ENCODE measurements at places on chromosomes 5 and 9.

GRCh38 chr5:154860123-154860522 lies 1.7 kb downstream of the CNOT8 start:
- DNase-seq, result no peak

DNA sequence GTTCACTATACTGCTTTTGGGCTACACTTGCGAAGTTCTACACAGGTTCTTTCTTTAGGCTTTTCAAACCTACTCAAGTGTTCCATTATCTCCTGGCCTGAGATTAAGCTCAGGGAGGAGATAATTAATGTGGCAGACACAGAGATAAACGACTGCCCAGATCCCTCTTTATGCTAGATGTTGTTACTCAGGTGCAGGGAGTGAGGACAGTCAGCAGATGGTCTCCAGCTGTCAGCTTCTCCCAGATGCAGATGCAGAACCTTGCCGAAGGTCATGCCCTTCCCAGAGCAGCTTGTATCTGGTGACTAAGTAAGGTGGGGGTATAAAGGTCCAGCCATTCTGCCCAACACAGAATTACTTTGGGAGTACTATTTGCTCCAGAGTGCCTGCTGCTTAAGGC lies 166.2 kb downstream of the ZNF462 start:
- no peak for DNase-seq

DNA sequence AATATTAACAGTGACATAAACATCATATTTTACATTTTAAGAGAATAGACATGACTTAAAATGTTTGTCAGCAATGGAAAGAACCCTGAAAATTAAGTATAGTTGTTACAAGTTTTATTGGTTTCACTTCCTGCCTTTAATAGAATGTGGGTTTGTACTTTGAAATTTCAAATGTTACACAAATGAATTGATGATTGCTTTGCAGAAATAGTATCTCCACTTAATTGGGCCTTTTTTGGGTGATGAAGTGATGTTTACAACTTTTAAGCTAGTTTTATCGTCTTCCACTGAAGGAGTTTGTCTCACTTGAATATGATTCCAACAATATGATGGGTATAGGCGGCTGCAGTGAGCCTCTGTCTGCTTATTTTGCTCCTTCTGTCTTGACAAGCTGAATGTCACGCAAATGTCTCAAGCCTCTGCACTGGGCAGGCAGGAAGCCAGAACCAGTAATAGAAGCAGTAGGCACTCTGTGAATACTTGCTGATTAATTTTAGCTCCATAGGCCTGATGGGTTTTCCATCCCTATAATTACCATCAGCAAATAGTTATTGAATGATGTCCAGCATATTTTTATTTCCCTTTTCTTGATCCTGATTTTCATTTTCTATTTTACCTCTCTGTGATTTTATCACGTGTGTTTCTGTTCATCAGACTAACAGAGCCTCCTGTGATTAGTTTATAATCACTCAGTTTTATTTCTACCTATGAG lies 10.6 kb upstream of the NR3C1 start:
- no peak for DNase-seq

- DNase-seq, result no peak
These were observed 19.4 kb downstream of the DTWD2 start for GRCh38 chr5:118968925-118969375.

DNA sequence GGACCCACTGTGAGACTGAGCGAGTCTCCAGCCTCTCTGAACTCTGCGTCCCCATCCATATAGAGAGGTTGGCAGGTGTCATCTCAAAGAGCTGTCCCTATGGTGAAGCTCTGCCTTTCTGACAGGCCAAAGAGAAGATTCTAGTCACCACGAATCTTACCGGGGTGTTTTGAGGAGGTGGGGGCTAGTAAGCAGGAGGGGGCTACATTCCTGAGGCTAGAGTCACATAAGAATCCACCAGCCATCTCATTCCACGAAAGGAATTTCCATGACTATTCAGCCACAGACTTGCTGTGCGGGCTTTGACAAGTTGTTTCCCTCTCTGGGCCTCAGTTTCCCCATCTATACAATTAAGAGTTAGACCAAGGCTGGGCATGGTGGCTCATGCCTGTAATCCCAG lies 16.3 kb downstream of the PDGFRB start:
- DNase-seq, result no peak

GRCh38 chr5:98053170-98053569 lies 720.3 kb upstream of the RGMB start:
- DNase-seq, result no peak

- no peak for DNase-seq
These were observed 123.6 kb downstream of the INVS start for GRCh38 chr9:100222674-100223073.

DNA sequence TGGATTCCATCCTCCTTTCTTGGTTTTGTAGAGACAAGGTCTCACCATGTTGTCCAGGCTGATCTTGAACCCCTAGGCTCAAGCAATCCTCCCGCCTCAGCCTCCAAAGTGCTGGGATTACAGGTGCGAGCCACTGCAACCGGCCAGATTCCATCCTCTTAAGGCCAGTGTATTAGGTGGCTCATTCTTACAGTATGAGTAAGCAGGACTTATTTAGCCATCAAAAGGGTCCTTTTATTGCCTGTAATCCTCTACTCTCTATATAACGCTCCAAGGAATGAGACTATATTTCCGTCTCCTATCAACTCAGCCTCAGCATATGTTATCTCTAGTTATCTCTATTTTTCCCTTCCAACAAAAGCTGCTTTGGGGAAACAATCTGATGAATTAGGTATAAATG lies 3.0 kb upstream of the ERBIN start:
- DNase-seq, result no peak

DNA sequence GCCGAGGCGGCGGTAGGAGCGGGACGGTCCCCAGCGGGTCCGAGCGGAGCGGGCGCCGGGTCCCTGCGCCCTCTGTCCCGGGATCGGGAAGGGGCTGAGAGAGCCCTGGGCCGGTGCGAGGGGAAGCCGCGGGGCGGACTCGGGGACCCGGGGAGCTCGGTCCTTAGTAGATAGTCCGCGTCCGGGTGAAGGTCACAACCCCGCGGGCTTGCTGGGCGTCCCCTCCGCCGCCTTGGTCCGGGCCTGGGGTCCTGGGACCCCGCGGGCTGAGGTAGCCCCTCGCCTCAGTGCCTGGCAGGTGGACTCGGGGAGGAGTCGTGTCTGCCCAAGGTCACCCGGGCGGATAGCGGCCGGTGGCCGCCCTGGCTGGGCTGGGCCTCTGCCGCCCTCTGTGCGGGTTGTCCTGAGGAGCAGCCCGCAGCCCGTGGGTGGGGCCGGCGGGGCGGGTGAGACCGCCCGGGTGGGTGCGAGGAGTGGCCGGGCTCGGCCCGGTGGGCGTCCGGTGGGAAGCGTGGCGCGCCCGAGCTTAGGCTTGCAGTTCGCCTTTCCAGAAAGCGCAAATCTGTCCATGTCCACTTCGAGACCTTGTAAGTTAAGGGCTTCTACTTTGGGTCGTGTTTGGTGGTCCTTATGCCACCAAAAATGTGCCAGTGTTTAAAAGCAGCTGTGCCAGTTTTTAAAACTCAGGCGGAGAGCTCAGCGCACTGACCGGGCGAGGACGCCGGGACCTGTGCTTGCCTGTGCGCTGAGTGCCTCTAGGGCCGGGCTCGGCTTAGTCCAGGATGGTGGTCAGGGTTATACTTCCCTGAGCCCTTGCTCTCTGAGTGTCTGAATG lies 554 bp downstream of the SDHA start:
- DNase-seq, result no peak

DNA sequence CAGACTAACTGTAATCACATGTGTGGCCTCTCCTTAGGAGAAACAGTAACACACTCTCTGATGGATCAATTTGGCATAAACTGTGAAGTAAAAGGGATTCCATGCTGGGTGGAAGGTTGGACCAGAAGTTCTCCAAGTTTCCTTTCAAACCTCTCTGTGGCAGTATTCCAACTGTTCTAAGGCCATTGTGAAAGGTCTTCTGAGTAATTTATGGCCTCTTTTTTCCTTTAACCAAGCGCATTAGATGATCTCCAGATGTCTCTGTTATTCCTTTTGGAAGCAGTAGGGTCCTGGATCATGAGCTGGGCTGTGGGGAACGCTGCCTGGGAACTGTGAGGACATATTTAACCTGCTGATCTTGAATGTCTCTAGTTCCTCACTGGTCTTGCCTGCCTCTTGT lies 80.6 kb upstream of the IL6ST start:
- no peak for DNase-seq

- DNase-seq, result no peak
These were observed 134.7 kb downstream of the DPYSL3 start for GRCh38 chr5:147375151-147375550.

DNA sequence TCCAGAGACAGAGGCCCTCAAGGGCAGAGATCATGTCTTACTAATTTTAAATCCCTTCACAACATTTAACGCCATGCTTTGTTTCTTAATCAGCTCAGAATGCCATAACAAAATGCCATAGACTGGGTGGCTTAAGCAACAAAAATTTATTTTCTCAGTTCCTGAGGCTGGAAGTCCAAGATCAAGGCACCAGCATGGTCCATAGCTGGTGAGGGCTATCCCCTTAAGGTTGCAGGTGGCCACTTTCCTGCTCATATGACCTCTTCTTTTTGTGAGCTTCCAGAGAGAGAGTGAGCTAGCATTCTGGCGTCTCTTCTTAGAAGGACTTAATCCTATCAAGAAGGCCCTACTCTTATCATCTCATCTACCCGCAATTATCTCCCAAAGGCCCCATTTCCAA lies 470.3 kb downstream of the ZNF608 start:
- DNase-seq, result no peak

- no peak for DNase-seq
These were observed 64.0 kb upstream of the PTGER4 start for GRCh38 chr5:40615586-40616170.

- no peak for DNase-seq
These were observed 160.8 kb upstream of the CDKN2B start for GRCh38 chr9:22169727-22170503.

DNA sequence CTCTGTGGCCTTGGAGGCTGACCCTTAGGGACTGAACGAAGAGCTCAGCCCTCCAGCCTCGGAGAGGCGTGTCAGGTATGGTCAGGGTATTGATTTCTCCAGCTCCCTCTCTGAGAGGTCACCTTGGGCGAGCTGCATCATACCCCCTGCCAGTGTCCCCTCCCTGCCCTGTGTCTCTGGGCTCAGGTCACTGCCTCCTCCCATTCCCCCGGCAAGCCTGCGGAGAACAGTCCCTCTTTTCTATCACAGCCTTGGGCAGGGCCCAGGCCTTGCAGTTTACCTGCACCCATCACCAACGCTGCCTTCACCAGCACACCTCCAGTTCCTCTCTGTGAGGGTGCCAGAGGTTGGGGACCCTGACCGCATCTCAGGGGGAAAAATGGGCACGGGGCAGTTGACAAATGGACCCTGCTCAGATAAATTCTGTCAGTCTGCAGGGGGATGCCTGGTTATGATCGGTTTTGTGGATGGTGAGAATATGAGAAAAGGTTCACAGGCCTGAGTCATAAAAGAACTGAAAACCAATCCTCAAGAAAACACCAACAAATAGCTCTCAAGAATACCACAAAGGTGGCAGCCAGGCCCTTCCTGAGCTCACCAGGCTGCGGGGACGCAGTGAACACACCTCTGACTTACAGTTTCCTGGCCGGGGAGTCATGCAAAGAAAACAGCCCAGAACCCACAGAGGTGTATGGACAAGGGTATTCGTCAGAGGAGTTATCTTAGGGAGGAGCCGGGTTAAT lies 24.7 kb upstream of the RXRA start:
- DNase-seq, result no peak

DNA sequence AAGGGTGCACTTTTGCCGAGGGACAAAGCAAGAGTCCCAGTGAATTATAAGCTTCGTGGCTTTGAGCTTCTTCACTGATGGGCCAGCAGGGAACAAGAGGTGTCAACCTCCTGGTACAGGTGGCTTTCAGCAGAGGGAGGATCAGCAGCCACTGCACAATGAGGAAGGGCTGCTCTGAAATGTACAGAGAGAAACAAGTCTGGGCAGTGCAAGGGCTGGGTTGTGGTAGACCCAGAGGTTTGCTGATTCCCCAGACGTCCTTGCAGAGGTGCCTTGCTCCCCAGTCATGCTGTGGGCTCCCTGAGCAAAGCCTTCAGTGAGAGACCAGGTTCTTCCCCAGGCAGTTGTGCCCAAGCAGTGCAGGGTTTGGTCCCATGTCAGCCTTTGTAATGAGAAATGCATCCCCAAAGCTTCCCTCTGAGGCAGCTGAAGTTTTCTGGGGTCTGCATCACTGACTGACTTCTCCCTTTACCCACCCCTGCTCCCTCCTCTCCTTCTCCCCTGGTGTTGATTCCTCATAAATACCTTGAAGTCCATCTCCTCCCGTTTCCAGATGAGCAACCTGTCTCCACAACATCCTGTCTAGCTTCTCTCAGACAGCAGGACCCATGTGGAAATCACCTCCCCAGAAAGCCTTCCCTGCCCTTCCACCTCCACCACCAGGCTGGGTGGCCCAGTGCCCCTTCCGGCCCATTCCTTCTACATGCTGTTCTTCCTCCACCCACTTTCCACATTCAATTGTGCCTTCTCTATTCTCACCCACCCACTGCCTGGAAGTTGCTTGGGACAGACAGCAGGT lies 599.6 kb upstream of the ADAMTS16 start:
- DNase-seq, result no peak

DNA sequence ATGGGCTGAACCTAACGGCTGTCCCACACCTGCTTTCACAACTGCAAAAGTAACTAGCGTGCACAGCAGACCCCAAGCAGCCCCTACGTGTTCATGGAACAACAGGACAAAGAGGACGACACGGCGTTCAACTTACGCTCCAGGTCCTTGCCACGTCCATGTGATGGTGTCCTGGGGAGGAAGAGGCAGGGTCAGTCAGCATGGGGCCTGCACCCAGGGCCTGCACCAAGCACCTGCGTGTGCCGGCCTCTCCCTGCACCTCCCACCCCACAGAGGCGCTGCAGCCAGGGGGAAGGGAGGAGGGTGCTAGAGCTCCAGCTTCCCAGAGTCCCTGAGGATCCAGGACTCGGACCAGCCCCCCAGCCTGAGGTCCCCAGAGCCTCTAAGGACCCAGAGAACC lies 35.6 kb upstream of the SLC6A3 start:
- no peak for DNase-seq

DNA sequence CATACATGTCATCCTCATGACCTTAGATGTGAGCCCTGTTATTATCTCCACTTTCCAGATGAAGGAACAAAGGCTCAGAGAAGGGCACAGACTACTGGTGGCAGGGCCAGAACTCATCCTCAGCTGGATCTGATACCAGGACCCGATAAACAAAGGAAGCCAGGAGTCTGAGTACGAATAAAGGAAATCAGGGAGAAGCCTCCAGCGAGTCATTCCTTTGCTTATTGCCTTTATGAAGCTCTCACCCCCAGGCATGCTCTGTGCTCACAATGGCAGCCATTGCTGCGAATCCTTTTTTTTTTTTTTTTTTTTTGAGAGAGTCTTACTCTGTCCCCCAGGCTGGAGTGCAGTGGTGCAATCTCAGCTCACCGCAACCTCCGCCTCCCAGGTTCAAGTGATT lies 130.1 kb downstream of the GAPVD1 start:
- no peak for DNase-seq

- no peak for DNase-seq
These were observed 29.9 kb downstream of the HACD4 start for GRCh38 chr9:21001581-21001980.

Measured in NCI-H1105 (cell line).